ENCODE measurements at places on chromosomes 13 and 19.

- peak; percentile 86 for DNase-seq
Measured at GRCh38 chr19:29811125-29812079, at the start of gene CCNE1. CCNE1 (plus strand) TSS chr19:29811991; CDS start chr19:29812556, 565 bp downstream.

DNA sequence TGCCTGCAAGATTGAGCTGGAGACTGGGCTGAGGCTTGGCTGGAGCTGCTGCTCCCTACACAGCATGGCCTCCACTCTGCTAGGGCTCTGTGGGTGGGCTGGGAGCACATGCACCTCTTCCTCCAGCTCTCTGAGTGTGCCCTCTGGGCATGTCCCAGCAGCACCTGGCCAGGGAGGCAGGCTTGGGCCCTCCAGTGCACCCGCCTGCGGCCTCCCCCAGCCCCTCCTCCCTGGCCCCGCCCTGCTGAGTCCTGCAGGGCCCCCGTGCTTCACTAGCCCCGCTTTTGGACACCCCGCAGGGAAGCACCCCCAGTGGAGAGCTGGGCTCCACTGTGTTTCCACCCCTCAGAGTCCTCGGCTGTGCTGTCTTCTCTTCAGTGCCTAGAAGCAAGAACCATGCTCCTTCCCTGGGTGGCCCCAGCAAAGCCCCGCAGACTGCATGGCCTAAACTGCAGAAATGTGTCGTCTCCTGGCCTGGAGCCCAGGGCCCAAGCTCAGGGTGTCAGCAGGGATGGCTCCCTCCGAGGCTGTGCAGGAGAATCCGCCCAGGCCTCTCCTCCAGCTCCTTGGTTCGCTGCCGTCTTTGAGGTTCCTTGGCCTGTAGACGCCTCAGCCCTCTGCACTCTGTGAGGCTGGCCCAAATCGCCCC lies 5.0 kb upstream of the TEX29 start:
- no peak for DNase-seq

DNA sequence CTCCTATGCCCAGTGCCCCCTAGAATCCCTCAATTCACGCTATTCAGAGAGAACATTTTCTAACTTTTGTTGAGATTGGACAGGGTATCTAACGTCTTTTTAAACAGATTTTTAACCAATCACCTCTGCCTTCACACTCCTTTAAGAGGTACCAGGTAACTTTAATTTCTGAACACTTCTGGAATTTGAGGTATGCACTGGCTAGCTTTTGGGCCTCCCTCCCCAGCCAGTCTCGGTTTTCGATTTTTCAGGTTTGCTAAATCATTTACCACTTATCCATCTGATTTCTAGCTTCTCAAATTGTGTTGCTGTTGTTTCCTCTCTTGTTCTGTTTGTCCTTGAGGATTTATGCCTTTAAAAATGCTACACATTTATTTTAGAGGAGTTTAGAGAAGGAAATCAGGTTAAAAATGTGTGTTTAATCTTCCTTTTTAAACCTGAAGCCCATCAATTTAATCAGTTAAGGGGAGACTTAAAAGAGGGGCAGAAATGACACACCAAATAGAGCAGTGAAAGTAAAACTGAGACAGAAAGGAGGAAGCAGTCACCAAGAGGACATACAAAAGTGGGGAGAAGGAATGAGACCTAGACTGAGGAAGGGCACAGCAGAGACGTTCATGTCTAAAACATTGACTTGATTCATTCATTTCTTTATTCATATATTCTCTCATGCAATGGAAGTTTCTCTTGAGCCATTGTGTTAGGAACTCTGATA lies 139.6 kb upstream of the HTR2A start:
- DNase-seq: no peak

DNA sequence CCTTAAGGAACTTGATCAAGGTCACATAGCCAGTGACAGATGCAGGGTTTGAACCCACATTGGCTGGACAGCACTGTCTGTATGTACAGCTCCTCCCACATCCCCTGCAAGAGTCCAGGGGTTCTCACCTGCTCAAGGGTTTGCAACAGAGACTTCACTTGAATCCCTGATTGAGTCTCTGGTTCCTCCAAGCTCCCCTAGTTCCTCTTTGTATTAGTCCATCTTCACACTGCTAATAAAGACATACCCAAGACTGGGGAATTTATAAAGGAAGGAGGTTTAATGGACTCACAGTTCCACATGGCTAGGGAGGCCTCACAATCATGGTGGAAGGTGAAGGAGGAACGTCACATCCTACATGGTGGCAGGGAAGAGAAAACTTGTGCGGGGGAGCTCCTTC lies 72.8 kb upstream of the CLDN10 start:
- no peak for DNase-seq

DNA sequence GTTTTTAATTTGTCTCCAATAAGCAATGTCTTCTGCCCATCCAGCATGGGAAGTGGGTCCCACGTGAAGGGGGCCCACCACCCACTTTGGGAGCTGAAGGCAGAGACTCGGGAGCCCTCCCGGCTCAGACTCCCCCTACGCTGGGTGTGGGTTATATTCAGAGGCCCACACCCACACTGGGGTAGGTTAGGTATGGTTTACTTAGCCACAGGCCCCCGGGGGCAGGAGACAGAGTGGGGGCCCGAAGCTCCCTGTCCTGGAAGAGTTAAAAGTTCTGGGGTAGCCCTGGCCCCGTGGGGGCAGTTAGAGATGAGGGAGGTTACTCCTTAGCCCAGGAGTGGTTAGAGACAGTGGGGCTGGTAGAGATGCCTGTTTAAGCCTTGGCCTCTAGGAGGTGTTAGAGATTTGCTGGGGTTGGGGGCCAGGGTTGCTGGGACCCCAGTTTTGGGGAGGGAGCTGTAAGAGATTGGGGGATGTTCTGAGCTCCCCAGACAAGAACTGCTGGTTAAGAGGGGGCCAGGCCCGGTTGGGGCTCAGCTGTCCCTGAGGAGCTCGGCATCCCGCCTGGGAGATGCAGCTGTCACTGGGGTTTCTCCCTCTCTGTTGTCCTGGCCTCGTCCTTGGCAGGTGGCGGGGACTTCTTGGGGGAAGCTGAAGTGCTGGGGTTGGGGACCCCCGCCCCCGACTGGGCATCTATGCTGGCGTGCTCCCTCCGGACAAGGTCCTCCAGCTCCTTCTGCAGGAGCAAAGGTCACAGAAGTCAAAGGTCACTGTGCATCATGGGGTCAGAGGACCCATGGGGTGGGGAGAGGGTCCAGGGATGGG lies 712 bp upstream of the RINL start:
- no peak for DNase-seq

DNA sequence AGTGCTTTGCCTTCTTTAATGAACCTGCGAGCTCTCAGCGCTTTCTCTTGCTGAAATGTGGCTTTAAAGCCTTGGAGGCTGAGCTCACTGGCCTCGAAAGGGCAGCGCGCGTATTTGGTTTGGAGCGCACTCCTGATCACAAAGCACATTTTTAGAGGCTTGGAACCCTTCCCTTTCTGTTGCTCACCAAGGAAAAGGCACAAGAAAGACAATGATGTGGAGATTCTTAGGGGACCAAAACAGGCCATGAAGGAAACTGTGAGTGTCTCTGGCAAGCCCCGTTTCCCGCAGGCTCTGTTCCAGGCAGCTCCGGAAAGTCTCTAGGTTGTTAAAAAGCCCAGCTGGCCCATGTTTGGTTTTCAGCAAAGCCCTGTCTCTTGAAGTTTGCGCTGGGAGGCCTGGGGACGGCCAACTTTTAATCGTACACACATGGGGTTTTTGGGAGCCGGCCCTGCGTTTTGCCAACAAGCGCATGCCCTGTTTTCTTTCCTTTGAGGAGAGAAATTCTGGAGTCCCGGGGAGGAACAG lies 9.4 kb upstream of the SPC24 start:
- no peak for DNase-seq

Measured in stimulated activated CD8-positive, alpha-beta memory T cell treated with anti-CD3 and anti-CD28 coated beads, Interleukin-4, amount 100 ng/mL, for 4 hours (primary cell).